MG63 (cell line): ENCODE measurements at places on chromosomes 7 and 10. TPM values are rescaled to one million over a fixed set of nuclear protein-coding genes. Genes with fewer than 3 reads are reported as not detected.

DNA sequence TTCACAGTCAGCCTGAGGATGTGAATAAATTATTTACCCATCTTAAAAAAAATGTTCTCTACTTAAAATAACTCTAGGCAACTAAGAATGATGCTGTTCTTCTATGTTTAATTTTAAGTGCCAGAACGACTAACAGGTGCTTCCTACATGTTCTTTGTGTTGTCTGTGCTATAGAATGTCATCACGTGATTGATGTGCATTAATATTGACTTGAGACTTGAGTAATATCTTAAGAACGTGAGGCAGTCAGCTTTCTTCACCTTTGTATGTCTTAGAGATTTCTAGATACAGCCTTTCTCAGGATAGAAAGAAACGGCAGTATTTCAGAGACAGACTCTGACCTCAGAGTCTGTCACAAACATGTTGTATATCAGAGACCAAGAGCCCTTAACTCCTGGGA, 274.6 kb downstream of the KCND2 start:
- DNase-seq: no peak

DNA sequence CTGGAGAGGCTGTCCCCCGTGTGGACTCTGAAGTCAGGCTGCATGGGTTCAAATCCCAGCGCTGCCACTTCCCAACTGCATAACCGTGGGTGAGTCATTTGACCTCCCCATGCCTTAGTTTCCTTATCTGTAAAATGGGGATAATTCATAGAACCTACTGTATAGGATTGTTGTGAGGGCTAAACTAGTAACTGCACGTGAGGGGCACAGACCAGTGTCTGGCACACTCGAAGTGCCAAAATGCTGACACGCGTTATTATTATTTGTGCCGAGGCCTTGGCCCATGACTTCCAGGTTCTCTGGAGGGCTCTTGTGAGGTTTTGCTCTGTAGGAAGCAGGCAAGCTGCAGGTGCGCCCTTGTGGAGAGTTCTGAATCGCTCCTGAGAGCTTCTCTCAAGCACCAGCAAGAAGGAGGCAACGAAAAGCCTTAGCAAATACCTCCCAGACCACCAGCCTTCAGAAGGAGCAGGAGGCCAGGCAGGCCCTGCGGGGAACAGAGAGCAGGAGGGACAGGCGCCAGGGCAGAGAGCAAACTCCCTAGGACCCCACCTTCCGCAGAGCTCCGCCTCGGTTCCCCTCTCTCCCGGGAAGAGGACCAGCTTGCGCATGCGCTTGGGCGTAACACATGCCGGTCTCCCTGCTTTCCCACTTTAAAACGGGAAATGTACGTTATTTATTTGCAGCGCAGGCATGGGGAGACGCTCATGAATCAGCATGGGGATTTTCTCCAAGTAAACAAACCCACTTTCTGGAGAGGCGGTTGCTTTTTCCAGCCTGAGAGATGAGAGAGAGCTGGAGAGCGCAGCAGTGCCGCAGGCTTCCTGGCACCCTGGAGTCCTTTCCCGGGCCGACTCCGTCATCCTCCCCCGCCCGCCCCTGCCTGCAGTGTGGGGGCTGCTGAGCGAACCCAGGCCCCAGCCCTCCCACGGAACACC, 39.6 kb downstream of the SORCS3 start:
- peak; percentile 56 for DNase-seq

Gene FAM25C
- total RNA-seq: 4.6 TPM in 1 of 2 replicates, not detected in the other

Gene HOXA3
- 4.3 TPM in 1 of 2 replicates, not detected in the other for total RNA-seq
